Osteocyte (in vitro differentiated cells): ENCODE measurements at places on chromosomes 4 and X. TPM values are rescaled to one million over a fixed set of nuclear protein-coding genes. Genes with fewer than 3 reads are reported as not detected.

The KIF4A gene
- 5.9 and 6.1 TPM in 2 replicates for total RNA-seq

The RAB41 gene
- not detected in 2 replicates for total RNA-seq

The FAM9B gene
- total RNA-seq: not detected in 2 replicates

The NWD2 gene
- total RNA-seq: not detected in 2 replicates

The USP38 gene
- total RNA-seq: 19.5 and 20.1 TPM in 2 replicates

DNA sequence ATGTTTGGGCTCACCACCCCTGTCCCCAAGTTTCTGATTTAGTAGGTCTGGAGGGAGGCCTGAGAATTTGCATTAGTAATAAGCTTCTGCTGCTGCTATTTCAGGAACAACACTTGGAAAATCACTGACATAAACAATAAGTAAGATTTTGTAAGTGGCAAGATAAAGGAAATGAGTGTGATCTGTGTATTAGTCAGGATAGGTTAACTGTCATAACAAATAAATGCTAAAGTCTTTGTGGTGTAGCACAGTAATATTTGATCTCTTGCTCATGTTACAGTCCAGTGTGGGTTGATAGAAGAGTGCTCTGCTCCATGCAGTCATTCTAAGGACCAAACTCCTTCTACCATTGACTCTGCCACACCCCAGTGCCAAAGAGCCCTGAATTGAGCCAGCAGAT lies 67.0 kb downstream of the NHS start:
- DNase-seq: no peak

- DNase-seq: no peak
These were observed 201.0 kb upstream of the NEIL3 start for GRCh38 chr4:177108708-177109107.

- DNase-seq: no peak
These were observed 79.5 kb upstream of the MBNL3 start for GRCh38 chrX:132568291-132568690.

- no peak for DNase-seq
These were observed 11.0 kb upstream of the CXCL2 start for GRCh38 chr4:74109870-74110605.

The CXXC4 gene
- not detected in 2 replicates for total RNA-seq

The EDNRA gene
- 181 and 195 TPM in 2 replicates for total RNA-seq

The FAM133A gene
- 0.13 TPM in 2 replicates for total RNA-seq

DNA sequence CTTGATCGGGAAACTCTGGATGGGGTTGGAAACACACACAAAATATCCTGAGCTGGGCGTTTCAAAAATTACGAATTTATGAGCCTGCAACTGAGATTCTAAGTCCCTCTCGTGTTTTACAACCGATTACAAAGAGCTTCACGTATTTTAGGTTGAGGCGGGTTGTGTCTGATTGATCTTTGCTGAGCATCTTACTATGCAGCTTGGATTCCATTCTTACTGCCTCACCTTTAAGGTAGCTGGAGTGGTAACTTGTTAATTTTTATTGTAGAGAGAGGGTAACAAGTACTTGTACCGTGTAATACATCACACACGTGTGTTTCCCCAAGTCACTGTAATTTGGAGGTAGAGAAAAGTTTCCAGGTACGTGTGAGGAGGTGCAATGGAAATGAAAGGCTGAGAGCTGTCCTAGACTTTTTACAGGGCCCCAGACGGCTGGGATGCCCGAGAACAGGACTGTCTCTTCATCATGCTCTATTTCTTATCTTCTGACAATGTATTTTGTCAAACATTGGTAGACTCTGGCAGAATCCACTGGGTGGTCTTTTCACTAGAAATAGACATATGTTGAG lies 97.8 kb upstream of the TENM3 start:
- DNase-seq: no peak

GRCh38 chr4:48746608-48747362 lies 33.3 kb downstream of the FRYL start:
- no peak for DNase-seq

DNA sequence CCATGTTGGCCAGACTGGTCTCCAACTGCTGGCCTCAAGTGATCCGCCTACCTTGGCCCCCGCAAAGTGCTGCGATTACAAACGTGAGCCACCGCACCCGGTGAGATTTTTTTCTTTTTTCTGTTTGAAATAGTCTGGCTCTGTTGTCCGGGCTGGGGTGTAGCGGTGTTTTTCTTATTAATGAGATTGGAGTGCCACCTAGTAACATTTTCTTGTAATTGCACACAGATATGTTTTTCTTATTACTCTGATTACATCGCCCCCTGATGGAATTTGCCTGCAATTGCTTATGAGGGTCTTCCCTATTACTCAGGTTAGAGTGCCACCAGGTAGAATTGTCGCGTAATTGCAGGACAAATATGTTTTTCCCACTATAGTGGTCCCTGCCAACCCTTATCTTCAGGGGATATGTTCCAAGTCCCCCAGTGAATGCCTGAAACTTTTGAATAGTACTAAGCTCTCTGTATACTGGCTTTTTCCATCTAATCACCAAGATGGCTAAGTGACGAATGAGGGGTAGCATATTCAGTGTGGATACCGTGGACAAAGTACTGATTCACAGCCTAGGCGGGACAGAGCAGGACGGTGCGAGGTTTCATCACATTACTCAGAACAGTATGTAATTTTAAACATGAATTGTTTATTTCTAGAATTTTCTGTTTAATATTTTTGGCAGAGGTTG lies 8.6 kb upstream of the PDHA1 start:
- DNase-seq: no peak

DNA sequence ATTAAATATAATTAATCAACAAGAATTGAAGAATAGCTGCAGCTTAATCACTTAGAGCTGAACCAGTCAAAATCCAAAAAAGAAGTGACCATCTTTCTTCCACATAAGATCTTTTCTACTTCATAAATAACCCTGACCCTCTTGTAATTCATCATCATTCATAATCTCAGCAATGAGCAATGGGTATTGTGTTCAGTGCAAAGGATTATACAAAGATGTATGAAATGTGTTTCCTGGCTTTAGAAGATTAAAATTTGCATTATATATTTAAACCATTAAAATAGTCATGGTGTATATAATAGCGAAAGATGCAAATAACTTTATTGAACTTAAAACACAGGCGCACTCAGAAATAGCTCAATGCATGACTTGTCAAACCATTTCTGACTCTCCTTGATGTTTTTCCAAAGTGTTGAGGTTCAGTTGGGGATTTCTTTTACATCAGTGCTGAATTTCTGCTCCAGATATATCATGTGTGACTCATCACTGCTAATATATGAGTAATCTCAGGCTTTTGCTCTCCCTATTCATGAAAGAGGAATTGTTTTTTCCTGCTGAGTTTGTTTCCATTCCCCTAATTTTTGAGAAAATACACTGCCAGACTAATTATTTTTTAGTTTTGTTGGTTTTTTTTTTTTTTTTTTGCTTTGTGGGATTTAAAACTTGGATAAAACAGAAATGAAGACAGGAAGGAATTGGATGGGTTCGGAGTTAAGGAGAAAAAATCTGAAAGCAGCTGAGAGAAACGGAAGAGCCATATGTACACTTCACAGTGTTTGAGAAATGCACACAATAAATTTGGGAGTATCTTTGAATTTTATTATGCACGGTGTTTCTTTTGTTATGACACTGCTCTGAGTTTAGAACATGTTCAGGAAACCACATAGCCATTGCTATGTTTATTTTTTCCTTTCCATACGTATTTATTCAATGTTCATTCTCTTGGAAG lies 290.1 kb upstream of the PCDH7 start:
- DNase-seq: no peak

GRCh38 chr4:123613586-123614344 lies 217.2 kb downstream of the SPRY1 start:
- no peak for DNase-seq

GRCh38 chr4:11436084-11436483 lies 7.4 kb upstream of the HS3ST1 start:
- no peak for DNase-seq

The PDHA2 gene
- total RNA-seq: not detected in 2 replicates

DNA sequence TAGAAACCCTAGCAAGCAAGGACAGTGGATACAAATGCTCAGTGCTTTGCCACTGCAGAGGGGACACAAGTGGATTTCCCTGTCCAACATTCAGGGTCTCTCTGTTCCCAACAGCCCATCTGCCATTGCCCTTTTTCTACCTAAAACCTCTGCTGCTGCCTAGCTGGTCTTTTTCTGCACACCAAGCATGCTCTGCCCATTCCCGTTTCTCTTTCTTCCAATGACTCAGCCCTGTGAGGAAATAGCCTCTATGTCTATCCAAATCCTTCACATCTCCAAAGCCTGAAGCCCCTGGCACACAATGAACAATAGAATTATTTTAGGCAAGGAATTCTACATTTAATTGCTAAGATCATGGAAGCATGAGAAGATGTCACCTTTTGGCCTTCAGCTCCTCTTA lies 5.7 kb upstream of the AMELX start:
- no peak for DNase-seq

- DNase-seq: peak; percentile 90
These were observed 71.0 kb upstream of the AFAP1 start for GRCh38 chr4:8010618-8011017.

- DNase-seq: no peak
These were observed 82.4 kb upstream of the RBPJ start for GRCh38 chr4:26238426-26238777.

The ZNF630 gene
- 2.4 and 3.3 TPM in 2 replicates for total RNA-seq

GRCh38 chrX:103789004-103789403 lies 12.4 kb downstream of the PLP1 start:
- DNase-seq: no peak

The ARHGAP4 gene
- total RNA-seq: 4.9 and 5.3 TPM in 2 replicates

The MAGEA6 gene
- not detected in 2 replicates for total RNA-seq

DNA sequence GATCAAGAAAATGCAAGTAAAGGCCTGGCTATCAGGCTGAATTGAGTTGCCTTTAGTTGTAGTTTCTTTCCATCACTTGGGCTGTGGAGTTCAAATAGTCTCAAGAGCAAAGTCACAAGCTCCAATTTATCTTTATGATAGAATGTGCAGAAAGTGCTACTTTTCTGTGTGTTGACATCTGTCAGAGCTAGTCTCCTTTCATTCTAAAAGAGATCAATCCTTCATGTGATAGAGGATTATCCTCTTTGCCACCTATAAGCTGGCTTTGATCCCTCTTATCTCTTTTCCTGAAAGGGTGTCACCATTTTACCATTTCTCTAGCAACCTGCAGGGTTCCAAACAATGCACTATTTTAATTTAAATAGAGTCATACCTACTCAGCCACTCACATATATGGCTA lies 224.9 kb downstream of the TEX13A start:
- DNase-seq: no peak

GRCh38 chr4:48623182-48623780 lies 133.2 kb downstream of the ZAR1 start:
- no peak for DNase-seq

DNA sequence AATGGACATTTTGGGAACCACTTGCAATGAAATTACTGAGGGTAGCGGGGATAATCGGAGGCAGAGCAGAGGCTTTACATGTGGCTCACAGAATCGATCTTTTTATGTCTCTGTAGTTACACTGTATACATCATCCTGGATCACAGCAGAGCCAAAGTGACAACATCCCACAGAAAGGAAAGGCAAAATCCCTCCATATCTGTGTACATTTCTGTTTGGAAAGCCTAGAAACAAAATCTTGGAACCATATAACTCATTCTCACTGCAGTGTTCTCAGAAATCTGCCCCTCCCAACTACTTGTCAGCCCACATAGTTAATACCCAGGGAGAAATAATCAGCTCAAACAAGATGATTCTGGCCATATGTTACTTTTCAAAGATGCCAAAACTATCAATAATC lies 211.6 kb downstream of the DCLK2 start:
- DNase-seq: no peak

DNA sequence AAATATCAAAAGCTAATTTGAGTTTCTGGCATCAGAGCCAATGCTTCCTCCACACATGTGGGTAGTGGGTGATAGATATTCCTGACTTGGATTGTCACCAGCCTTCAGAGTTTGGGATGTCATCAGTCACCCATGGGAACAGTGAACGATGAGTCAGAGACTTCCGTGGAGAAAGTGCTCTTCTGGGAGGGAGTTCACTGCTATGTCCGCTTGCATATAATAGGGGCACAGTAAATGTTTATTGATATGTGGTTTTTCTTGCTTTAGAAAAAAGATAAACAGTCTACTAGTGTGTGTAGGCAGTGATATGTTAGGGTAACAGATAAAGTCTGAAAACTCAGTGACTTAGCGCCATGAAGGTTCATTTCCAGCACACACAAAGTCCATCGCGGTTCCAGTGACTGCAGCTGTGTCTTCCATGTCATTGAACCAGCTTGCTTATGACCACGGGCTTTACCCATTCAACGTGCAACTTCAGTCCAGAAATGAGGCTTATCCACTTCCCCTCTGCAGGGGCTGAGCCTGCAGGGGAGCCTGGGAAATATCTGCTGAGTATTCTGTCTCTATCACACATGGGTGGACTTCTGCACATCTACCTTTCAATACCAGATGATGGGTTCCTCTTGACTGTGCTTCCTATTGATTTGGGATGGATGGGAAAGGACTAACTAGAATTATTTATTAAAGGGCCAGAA lies 87.7 kb upstream of the WWC2 start:
- no peak for DNase-seq
